Activated CD8-positive, alpha-beta T cell treated with anti-CD3 and anti-CD28 coated beads, Interleukin-2, amount 10 ng/mL, durations not matched to agents 7 days and 5 days (primary cell): ENCODE measurements at places on chromosomes 12 and 14.

DNA sequence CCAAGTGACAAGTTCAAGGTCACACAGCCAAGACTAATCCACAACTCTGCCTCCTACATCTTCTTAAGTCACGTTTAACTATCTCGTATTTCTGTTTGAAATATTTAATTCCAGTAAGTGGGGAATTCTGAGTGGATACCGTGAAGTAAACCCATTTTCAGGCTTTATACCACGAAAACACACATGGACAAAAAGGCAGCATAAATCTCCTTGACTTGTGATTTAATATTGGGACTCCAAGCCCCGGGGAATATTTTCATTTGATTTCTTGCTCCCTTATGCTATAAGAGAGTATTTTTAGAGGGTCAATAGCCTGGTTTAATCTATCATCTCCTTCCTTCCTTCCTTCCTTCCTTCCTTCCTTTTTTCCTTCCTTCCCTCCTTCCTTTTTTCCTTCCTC, 716.7 kb downstream of the VRK1 start:
- DNase-seq = no peak
- H3K4me3 ChIP-seq = no peak overlapping the region
- H3K4me1 ChIP-seq = peaks cover 5% of the 10 kb centered on the region
- H3K27ac ChIP-seq = no peak overlapping the region
- no peaks in the 10 kb centered on the region for H3K36me3 ChIP-seq

DNA sequence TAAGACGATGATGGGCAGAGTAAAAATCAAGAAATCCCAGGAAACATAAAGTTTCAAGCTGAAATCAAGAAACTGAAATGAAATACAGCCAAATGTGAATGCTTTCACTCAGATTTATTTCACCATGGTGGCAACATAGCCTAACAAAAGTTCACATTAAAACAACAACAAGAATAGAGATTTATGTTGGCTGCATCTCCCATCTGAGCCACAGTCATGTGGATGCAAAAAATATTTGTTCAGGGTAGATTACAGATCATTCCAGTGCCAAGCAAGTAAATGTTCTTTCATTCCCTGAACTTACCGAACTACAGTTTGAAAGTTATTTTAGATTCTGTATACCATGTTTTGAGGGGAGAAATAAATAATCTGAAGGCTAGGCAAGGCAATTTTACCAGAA, 159.9 kb upstream of the TMTC1 start:
- H3K4me3 ChIP-seq = no peak overlapping the region
- no peaks in the 10 kb centered on the region for H3K36me3 ChIP-seq
- no peaks in the 10 kb centered on the region for H3K27me3 ChIP-seq
- H3K4me1 ChIP-seq = no peaks in the 10 kb centered on the region
- H3K27ac ChIP-seq = no peak overlapping the region
- no peak for DNase-seq

DNA sequence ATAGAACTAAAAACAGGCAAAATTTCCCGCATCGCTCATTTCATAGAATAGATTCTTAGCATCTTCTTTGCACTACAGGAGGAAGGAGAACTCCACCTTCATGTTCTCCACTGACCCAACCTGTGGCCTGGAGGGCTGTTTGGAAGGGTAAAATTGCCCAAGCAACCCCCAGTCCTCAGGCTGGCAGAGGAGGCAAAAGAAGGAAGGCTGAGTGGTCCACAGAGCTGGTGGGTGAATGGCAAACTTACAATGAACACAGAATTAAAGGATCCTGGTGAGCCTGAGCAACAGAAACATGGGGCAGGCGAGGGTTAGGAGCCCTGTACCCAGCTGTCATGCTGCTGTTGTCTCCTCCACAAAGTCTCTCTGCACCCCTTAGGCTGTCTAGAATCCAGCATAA, 25.1 kb downstream of the SENP1 start:
- no peaks in the 10 kb centered on the region for H3K27me3 ChIP-seq
- H3K27ac ChIP-seq = no peak overlapping the region
- H3K36me3 ChIP-seq = peaks cover 48% of the 10 kb centered on the region
- DNase-seq = no peak

DNA sequence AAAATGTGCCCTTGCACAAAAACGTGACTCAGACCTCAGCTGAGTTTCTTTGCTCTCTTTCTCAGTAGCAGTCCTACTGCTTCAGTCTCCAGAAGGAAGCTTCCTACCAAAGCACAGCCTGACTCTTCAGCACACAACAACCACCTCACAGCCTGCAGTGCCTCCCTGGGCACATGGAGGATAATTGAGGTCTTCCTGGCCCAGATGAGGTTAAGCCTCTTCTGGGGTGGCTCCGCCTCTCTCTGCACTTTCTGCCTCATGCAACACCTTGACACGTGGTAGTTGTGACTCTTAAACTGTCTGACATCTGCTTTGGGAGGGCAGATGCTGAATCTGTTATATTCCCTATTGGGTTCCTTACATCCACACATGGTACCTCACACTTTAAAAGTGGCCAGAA, 33.8 kb downstream of the GIT2 start:
- H3K4me1 ChIP-seq = peaks cover 5% of the 10 kb centered on the region
- no peak overlapping the region for H3K27ac ChIP-seq
- no peaks in the 10 kb centered on the region for H3K27me3 ChIP-seq

DNA sequence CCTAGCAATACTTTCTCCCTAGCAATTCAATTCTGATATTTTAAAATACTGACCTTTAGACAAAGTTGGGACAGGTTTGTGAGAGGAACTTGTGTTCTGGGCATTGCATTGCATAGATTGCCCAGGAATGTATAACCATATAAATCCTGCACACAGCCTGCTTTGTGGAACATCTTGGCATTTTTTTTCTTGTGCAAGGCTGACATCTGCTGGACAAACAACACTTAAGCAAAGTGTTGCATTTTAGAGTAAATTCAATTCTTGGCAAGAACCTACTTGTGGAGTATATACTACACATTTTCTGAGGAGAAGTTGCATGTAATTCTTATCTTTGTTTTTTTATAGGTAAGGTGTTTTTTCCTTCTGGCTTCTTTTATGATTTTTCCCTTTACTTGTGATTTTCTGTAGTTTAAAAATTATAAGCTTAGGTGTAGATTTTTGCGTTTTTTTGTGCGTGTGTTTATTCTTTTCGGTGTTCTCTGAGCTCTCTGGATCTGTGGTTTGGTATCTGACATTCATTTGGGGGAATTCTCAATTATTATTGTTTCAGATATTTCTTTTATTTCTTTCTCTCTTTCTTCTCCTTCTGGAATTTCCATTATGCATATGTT, 26.4 kb downstream of the TESPA1 start:
- H3K27me3 ChIP-seq = no peaks in the 10 kb centered on the region
- peak; percentile 65 for DNase-seq
- H3K36me3 ChIP-seq = peaks cover 90% of the 10 kb centered on the region
- no peak overlapping the region for H3K4me3 ChIP-seq

DNA sequence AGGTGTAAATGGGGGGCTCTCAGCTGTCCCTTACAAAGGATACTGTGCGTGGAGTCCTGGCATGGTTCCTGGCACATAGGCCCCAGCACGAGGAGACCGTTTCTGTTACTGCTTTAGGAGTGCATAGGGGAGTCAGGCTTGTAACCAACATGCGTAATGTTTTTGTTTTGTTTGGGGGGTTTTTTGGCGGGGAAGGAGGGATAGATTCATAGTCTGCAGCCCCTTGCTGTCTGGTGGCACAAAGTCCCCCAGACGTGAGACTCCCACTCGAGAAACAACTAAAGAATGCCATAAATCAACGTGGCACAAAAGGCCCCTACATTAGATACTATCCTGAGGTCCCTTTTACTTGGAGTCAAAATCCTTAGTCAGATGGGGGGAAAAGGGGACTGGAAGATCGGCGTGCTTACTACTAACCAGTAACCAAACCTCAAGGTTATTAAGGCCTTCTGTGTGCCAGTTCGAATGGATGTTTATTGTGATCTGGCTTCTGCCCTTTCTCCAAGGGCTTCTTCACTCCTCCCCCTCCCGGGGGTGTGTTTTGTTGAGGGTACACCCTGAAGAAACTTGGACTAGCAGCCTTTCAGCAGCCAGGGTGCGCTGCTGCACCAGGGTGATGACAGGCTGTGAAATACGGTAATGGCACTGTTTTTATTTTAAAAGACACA, 874 bp downstream of the ISCU start:
- H3K27ac ChIP-seq = peak overlapping the region; percentile 100
- H3K4me3 ChIP-seq = peak overlapping the region; percentile 100
- peaks cover 49% of the 10 kb centered on the region for H3K36me3 ChIP-seq
- DNase-seq = peak; percentile 91

DNA sequence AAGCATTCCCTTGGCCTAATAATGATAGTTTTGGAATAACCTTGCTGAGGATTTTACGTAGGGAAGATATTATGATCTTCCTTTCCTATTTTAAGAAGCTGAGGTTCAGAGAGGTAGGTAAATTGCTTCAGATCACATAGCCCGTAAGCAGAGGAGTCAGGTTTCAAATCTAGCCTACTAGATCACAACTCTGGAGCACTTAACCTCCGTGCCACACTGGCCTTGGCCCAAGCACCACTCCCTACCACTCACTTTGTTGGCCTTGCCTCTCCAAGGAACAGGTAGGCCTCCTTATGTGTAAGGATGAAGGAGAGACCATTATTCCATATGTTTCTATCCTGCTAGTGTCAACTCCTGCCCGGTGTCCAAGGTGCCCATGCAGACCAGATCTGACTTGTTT, 12.4 kb upstream of the ACOT1 start:
- H3K27me3 ChIP-seq = peaks cover 2% of the 10 kb centered on the region
- no peaks in the 10 kb centered on the region for H3K4me1 ChIP-seq
- no peak overlapping the region for H3K4me3 ChIP-seq
- H3K36me3 ChIP-seq = no peaks in the 10 kb centered on the region
- no peak for DNase-seq

GRCh38 chr14:63766611-63767010, 38.7 kb upstream of the SGPP1 start:
- H3K27ac ChIP-seq = no peak overlapping the region
- no peaks in the 10 kb centered on the region for H3K36me3 ChIP-seq
- peaks cover 10% of the 10 kb centered on the region for H3K4me1 ChIP-seq
- H3K4me3 ChIP-seq = no peak overlapping the region

DNA sequence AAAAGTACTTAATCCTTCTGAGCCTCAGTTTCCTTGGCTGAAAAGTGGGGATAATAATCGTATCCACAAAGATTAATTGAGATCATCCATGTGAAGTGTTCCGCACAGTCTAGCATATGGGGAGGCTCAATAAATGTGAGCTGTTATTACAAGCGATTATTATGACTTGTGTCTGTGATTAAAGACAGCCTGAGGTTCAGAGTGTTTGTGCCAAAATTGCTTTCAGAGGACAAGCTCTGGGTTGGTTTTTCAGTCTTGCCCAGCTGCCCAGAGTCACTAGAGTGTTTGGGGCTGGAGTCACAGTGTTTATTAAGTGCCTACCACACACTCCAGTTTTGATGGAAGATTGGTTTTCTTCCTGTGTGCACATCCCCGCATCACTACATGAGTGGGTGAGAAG, 53.5 kb downstream of the NTF3 start:
- H3K36me3 ChIP-seq = no peaks in the 10 kb centered on the region
- no peak overlapping the region for H3K4me3 ChIP-seq
- peaks cover 4% of the 10 kb centered on the region for H3K27me3 ChIP-seq
- H3K4me1 ChIP-seq = no peaks in the 10 kb centered on the region
- H3K27ac ChIP-seq = no peak overlapping the region
- no peak for DNase-seq

DNA sequence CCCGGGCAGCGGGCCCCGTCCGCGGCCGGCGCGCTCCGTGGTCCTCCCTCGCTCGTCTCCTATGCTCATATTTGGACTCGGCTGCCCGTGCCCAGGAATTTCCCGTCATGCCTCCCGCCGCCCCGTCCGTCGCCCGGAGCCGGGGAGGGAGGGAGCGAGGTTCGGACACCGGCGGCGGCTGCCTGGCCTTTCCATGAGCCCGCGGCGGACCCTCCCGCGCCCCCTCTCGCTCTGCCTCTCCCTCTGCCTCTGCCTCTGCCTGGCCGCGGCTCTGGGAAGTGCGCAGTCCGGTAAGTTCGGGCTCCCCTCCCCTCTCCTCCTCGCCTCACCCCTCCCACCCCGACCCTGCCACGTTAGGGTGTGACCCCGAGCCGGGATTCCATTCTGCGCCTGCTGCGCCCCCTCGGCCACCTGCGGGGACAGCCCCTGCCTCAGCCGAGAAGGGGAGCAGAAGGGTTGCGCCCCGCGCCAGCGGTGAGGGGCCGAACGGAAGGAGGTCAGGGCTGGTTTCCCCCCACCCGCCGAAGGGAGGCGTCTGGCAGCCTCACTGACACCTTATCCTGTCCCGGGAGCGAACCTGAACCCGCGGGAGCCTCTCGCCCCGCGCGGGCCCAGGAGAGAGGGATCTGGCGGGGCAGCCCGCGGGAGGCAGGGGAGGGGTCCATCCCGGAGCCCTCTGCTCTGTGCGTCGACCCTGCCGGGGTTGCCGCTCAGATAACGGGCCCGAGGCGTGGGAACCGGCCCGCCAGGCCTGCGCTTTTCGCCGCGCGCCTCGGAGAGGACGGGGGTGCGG, at the start of gene MSRB3:
TSS of gene MSRB3 (plus strand) at position 108 of the 793 bp plus-strand sequence. CDS start 29,897 bp downstream, outside the sequence.
- peaks cover 60% of the 10 kb centered on the region for H3K27me3 ChIP-seq
- no peak within 1 kb of the TSS for H3K27ac ChIP-seq
- peaks cover 6% of the 10 kb centered on the region for H3K4me1 ChIP-seq
- DNase-seq = peak; percentile 28
- H3K4me3 ChIP-seq = peak within 1 kb of the TSS; percentile 60

GRCh38 chr12:130143136-130143535, 19.1 kb upstream of the FZD10 start:
- DNase-seq = no peak
- H3K4me1 ChIP-seq = no peaks in the 10 kb centered on the region
- no peak overlapping the region for H3K4me3 ChIP-seq
- H3K27ac ChIP-seq = no peak overlapping the region
- H3K27me3 ChIP-seq = no peaks in the 10 kb centered on the region

- peaks cover 25% of the 10 kb centered on the region for H3K4me1 ChIP-seq
- H3K36me3 ChIP-seq = no peaks in the 10 kb centered on the region
- no peak overlapping the region for H3K27ac ChIP-seq
- H3K4me3 ChIP-seq = no peak overlapping the region
- no peak for DNase-seq
- peaks cover 22% of the 10 kb centered on the region for H3K27me3 ChIP-seq
Observed at GRCh38 chr12:53327435-53328042, 6.1 kb upstream of the AAAS start.

GRCh38 chr14:61710853-61711817, 15.8 kb downstream of the HIF1A start:
- H3K4me1 ChIP-seq = peaks cover 81% of the 10 kb centered on the region
- peaks cover 25% of the 10 kb centered on the region for H3K36me3 ChIP-seq
- H3K4me3 ChIP-seq = no peak overlapping the region
- no peak for DNase-seq
- no peak overlapping the region for H3K27ac ChIP-seq

DNA sequence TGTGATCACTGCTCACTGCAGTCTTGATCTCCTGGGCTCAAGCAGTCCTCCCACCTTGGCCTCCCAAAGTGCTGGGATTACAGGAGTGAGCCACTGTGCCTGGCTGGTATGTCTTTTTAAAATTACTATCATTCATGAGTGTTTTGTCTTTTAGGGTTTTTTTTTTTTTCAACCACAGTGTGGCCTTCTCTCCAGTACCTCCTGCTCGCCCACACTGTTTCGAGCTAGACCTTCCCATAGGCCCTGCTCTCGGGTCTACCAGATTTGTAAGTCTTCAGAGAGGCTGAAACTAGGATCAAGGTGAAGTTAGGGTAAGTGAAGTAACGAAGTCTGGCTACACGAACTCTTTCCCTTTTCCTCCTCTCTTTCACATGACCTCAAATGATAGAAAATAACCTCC, 1.5 kb downstream of the BIN2 start:
- no peak for DNase-seq
- no peaks in the 10 kb centered on the region for H3K27me3 ChIP-seq
- peaks cover 81% of the 10 kb centered on the region for H3K4me1 ChIP-seq
- H3K36me3 ChIP-seq = peaks cover 50% of the 10 kb centered on the region
- peak overlapping the region; percentile 99 for H3K4me3 ChIP-seq
- H3K27ac ChIP-seq = peak overlapping the region; percentile 100
